ENCODE measurements at places on chromosomes 12 and 14.

GRCh38 chr12:22180705-22181104 lies 134.7 kb downstream of the CMAS start:
- no peak overlapping the region for H3K27ac ChIP-seq
- no peaks in the 10 kb centered on the region for H3K36me3 ChIP-seq
- no peak for DNase-seq
- H3K4me3 ChIP-seq = no peak overlapping the region
- no peaks in the 10 kb centered on the region for H3K27me3 ChIP-seq

DNA sequence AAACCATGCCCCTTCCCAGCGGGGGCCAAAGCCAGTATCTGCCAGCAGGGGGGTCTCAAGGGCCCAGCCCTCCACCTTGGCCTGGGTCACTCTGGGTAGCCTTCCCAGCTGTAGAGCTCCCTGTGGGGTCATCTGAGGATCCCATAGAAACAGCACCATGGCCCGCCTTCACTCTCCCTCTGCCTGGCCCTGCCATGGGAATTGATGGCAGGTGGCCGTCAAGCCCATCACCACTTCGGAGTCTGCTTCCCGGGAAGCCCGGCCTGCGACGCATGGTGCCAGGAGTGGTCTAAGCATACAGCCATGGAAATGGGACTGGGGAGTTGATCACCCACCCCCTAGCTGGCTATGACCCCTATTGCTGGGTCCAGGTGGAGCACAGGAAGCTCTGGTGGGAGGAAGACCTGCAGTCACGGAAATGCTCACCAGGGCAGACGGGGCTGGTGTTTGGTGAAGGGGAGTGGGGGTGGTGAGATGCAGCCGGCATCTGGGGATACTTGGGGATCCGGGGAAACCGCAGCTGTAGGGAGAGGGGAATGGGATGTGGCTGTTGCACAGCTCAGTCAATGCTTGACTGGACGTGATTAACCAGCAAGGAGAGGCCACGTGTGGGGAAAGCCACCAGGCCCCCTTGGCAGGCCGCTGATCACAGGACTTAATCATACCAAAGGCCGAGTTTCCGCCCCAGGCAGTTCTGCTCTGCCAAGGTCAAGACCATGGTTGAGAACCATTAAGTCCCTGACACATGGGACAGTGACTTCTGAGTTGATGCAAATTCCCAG lies 52.2 kb upstream of the DIO3 start:
- H3K4me3 ChIP-seq = no peak overlapping the region
- DNase-seq = no peak
- H3K27me3 ChIP-seq = no peaks in the 10 kb centered on the region
- H3K4me1 ChIP-seq = no peaks in the 10 kb centered on the region

DNA sequence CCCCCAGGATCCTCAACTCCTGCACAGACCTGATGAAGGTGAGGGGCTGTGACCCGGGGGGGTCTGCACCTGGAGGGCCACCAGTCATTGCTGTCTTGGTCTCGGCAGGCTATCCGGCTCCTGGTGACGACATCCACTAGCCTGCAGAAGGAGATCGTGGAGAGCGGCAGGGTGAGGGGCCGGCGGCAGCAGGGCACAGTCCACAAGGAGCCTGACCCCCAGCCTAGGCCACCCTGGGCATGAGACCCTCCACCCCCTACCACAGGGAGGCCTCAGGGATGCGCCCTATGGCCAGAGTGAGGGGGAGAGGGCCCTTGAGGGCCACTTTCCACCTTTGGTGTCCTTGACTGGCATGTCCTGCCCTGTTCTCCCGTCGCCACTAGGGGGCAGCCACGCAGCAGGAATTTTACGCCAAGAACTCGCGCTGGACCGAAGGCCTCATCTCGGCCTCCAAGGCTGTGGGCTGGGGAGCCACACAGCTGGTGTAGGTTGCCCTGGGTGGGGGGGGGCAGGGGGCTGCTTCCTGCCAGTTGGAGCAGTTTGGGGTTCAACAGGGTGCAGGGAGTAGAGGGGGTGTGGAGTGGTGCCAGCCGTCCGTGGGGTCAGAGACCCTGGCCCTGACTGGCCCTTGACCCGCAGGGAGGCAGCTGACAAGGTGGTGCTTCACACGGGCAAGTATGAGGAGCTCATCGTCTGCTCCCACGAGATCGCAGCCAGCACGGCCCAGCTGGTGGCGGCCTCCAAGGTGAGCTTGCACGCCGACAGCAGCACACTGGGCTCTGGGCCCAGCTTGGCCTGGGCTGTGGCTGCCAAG lies 25.0 kb downstream of the HIP1R start:
- DNase-seq = no peak
- peaks cover 27% of the 10 kb centered on the region for H3K4me1 ChIP-seq
- no peaks in the 10 kb centered on the region for H3K27me3 ChIP-seq
- no peak overlapping the region for H3K4me3 ChIP-seq

- peaks cover 4% of the 10 kb centered on the region for H3K36me3 ChIP-seq
- H3K4me1 ChIP-seq = peaks cover 51% of the 10 kb centered on the region
- peak overlapping the region; percentile 98 for H3K27ac ChIP-seq
- peak overlapping the region; percentile 77 for H3K4me3 ChIP-seq
- no peak for DNase-seq
- no peaks in the 10 kb centered on the region for H3K27me3 ChIP-seq
These were observed 710 bp upstream of the FOS start for GRCh38 chr14:75277815-75278421.

- no peak overlapping the region for H3K27ac ChIP-seq
- no peaks in the 10 kb centered on the region for H3K27me3 ChIP-seq
- H3K36me3 ChIP-seq = no peaks in the 10 kb centered on the region
- no peak for DNase-seq
These were observed 7.3 kb upstream of the TRPV4 start for GRCh38 chr12:109840305-109841074.

- no peaks in the 10 kb centered on the region for H3K36me3 ChIP-seq
- H3K27me3 ChIP-seq = no peaks in the 10 kb centered on the region
- H3K4me3 ChIP-seq = no peak overlapping the region
- no peak for DNase-seq
These were observed 6.7 kb upstream of the TESC start for GRCh38 chr12:117105902-117106301.

- no peak for DNase-seq
- peaks cover 6% of the 10 kb centered on the region for H3K4me1 ChIP-seq
- no peak overlapping the region for H3K27ac ChIP-seq
- no peak overlapping the region for H3K4me3 ChIP-seq
These were observed 18.0 kb upstream of the DLK1 start for GRCh38 chr14:100708425-100709288.

DNA sequence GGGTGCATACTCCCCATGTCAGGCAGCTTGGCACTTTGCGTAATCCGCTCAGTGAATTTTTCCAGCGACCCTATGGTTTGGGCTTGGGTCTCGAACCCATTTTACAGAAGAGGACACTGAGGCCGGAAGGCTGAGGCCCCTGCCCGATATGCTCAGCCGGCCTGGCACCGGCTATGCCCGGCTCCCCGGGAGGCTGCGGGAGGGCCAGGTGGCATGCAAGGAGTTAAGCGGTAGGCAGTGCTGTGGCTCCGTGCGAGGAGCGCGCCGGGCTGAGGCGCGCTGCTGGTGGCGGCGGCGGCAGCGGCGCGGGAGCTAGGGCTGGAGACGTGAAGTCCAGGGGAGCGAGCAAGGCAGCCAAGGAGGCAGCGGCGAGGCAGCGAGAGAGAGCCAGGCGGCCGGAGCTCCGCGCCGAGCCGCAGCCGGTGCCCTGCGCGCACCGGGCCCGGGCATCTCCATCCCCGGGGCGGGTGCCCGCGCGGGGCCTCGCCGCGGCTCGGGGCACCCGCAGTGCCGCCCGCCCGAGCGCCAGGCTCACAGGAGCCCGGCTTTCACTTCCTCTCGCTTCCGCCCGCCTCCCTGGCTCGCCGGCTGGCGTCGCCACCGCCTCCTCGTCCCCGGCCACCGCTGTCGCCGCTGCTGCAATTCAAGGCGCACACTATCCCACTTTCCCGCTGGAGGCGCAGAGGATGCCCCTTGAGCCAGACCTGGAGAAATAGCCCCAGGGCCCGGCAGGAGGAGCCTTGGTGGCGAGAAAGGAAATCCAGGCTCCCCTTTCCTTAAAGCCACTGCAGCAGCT lies at the start of gene WSCD2:
WSCD2 (plus strand) TSS at position 272 of the 796 bp plus-strand sequence. CDS start 66,545 bp downstream, outside the sequence.
- DNase-seq = no peak
- H3K4me1 ChIP-seq = peaks cover 48% of the 10 kb centered on the region
- peak within 1 kb of the TSS; percentile 66 for H3K4me3 ChIP-seq
- peak within 1 kb of the TSS; percentile 42 for H3K27ac ChIP-seq

DNA sequence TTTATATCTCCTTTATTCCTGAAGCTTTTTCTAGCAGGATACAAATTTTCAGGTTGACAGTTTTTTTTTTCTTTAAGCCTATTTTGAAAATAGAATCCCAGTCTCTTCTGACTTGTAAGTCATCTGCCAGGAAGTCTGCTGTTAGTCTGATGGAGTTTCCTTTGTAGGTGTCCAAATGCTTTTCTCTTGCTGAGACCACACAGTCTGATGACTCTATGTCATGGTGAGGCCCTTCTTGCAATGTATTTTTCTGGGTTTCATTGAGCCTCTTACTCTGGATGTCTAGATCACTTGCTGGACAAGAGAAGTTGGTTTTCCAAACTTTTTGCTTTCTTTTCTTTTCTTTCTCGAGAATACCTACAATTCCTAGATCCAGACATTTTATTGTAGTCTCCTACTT lies 30.6 kb downstream of the USP15 start:
- no peak overlapping the region for H3K4me3 ChIP-seq
- H3K36me3 ChIP-seq = peaks cover under 1% of the 10 kb centered on the region
- H3K4me1 ChIP-seq = no peaks in the 10 kb centered on the region
- no peaks in the 10 kb centered on the region for H3K27me3 ChIP-seq

DNA sequence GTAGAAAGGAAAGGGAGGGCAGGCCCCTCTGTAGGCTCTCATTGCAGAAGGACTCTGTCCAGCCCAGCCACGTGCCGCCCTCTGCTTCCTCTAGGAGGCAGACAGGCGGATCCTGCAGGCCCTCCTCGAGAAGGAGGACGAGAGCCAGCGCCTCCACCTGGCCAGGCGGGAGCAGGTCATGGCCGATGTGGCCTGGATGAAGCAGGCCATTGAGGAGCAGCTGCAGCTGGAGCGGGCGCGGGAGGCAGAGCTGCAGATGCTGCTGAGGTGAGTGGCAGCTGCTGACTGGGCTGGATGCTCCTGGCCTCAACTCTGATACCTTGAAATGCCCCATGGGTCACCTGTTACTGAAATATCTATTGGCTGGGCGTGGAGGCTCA lies 10.9 kb downstream of the TCHP start:
- no peak overlapping the region for H3K27ac ChIP-seq
- H3K4me1 ChIP-seq = peaks cover 18% of the 10 kb centered on the region
- no peaks in the 10 kb centered on the region for H3K27me3 ChIP-seq
- H3K36me3 ChIP-seq = peaks cover 46% of the 10 kb centered on the region
- no peak for DNase-seq

- H3K27ac ChIP-seq = no peak overlapping the region
- no peak for DNase-seq
- H3K4me3 ChIP-seq = no peak overlapping the region
- H3K4me1 ChIP-seq = no peaks in the 10 kb centered on the region
- no peaks in the 10 kb centered on the region for H3K36me3 ChIP-seq
- no peaks in the 10 kb centered on the region for H3K27me3 ChIP-seq
These were observed 167.9 kb downstream of the NELL2 start for GRCh38 chr12:44708218-44708617.

DNA sequence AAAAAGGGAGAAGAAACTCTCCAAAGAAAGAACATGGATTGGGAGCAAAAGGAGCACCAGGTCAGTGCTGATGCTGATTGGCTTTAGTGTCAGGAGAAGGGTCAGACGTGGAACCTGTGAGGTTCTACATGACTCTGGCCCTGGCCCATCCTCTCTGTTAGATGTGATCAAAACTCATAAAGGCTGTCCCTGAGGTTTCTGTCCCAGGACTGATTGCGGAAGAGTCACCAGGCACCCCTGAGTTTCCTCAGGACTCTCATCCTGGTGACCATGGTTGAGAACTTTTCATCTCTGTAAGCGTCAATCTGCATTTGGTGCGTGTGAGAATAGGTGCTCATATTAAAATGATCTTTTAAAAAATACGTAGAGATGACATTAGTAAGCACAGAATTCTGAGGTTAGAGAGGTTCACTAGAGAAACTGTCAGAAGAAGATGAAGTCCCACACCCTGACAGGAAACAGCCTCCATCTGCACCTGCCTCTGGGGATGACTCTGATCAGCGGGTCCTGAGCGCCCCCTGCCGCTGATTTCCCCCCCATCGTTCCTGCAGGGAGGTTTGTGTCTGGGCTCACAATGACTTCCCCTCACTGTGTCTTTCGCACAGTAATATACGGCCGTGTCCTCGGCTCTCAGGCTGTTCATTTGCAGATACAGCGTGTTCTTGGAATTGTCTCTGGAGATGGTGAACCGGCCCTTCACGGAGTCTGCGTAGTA lies 741.8 kb downstream of the TMEM121 start:
- no peaks in the 10 kb centered on the region for H3K4me1 ChIP-seq
- no peak overlapping the region for H3K4me3 ChIP-seq
- no peaks in the 10 kb centered on the region for H3K36me3 ChIP-seq
- H3K27me3 ChIP-seq = peaks cover 15% of the 10 kb centered on the region
- H3K27ac ChIP-seq = no peak overlapping the region
- DNase-seq = no peak

GRCh38 chr12:130988261-130988660 lies 34.6 kb downstream of the ADGRD1 start:
- no peak overlapping the region for H3K4me3 ChIP-seq
- no peak overlapping the region for H3K27ac ChIP-seq
- DNase-seq = no peak
- H3K36me3 ChIP-seq = no peaks in the 10 kb centered on the region
- no peaks in the 10 kb centered on the region for H3K27me3 ChIP-seq

- H3K4me3 ChIP-seq = peak overlapping the region; percentile 75
- H3K36me3 ChIP-seq = no peaks in the 10 kb centered on the region
- DNase-seq = no peak
- H3K4me1 ChIP-seq = peaks cover 84% of the 10 kb centered on the region
- peak overlapping the region; percentile 99 for H3K27ac ChIP-seq
These were observed 1.5 kb downstream of the CORO1C start for GRCh38 chr12:108729612-108730364.

DNA sequence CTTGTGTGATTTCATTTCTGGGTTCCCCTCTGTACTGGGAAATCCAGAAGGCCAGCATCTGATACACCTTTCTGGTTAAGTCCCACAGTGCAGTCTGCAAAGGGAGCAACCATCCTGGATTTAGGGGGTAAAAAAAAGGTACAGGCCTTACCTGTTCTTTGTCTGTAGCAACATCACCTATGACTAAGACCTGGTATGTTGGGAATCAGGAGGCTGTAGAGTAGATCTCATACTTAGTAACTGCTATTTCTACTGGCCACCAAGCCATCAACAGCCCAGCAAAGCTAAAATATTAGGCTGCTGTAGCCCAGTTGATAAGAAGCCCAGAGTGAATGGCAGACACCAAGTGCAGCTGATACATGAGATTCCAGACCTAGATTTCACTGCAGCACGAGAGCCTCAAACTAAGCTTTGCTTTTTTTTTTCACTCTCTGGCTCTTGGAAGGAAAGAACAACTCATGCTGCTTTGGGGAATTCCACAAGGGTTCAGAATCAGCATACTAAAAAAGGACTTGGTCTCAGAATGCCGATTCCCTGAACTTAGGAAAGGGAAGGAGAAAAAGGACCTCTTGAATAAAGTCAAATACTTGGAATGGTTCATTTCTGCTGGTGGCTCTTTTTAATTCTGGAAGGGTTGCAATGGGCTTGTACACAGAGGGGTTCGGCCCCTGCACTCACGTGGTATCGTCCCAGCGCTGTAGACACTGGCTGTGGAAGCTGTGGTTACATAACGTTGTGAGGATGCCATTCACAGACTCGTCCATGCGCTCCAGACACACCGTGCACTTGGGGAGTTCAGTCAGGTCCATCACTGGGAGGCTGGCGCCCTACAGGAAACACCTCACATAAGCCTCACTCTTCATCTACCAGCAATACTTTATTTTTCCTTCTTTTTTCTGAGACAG lies 20.5 kb downstream of the BRAP start:
- DNase-seq = no peak
- H3K27ac ChIP-seq = no peak overlapping the region
- H3K36me3 ChIP-seq = peaks cover 100% of the 10 kb centered on the region
- no peaks in the 10 kb centered on the region for H3K4me1 ChIP-seq
- no peaks in the 10 kb centered on the region for H3K27me3 ChIP-seq
- H3K4me3 ChIP-seq = no peak overlapping the region

All from esophagus squamous epithelium (tissue), 5 donors.